Spinal cord (tissue), 10 donors: ENCODE measurements at places on chromosomes 2 and 18.

DNA sequence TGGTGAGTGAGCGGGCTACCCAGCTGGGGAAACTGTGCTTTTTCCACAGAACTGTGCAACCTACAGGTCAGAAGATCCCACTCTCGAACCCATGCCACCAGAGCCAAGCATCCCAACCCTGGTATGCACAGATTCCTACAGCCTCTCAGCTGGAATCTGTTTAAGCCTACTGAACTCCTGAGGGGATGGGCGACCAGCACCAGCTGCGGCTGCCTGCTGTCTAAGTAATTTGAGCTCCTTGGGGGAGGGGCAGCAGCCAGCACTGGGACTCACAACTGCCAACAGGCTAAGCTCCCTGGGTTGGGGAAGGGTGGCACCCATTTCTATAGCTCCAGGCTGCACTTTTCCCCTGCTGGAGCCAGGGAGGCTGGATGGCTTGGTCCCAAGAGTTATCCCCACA lies 11.8 kb downstream of the CYP27C1 start:
- no peak for DNase-seq

DNA sequence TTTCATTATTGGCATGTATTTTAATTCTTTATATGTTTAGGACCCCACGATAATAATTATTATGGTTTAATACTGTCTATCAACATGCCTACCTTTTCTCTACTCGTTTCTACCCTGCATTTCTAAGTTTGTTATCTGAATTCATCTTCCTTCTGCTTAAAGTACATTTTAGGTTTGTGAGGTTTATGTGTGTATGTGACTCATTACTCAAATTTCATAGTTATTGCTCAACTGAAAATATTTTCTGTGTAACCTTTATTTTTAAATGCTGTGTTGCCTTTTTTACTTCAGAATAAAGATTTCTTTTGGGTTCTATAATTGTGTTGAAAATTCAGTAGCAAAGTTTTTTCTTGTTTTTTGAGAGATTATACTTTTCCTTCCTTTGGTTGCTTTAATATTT lies 933.9 kb upstream of the LRRTM1 start:
- DNase-seq = no peak

GRCh38 chr2:168085801-168086361 lies 161.5 kb downstream of the STK39 start:
- no peak for DNase-seq

DNA sequence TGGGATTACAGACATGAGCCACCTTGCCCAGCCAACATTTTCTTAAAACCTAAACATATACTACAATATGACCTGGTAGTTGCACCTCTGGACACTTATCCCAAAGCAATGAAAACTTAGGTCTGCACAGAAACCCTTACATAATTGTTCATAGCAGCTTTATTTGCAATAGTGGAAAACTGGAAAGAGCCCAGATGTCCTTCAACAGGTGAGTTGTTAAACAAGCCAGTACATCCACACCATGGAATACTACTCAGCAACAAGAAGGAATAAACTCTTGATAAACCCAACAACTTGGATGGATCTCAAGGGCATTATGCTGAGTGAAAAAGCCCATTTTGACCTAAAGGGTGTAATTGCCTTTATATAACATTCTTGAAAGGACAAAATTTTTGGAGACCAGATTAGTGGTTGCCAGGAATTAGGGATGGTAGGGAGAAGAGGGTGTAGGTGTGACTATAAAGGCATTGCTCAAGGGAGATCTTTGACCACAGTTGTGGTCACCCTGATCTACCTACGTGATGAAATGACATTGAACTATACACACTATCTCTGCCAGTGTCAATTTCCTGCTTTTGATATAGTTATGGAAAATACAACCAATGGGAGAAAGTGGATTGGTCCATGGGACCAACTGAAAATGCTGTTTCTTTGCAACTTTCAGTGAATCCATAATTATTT lies 11.9 kb upstream of the AMMECR1L start:
- DNase-seq = no peak

GRCh38 chr18:77103991-77104531 lies 28.5 kb downstream of the MBP start:
- no peak for DNase-seq

- DNase-seq = no peak
Measured at GRCh38 chr18:8942909-8943545, 159.5 kb upstream of the NDUFV2 start.
